ENCODE measurements at places on chromosomes 13 and 19. TPM values are rescaled to one million over a fixed set of nuclear protein-coding genes. Genes with fewer than 3 reads are reported as not detected.

Gene ARHGAP45
- total RNA-seq, result 0.13 TPM

Gene ZNF415
- 2.4 TPM for total RNA-seq

DNA sequence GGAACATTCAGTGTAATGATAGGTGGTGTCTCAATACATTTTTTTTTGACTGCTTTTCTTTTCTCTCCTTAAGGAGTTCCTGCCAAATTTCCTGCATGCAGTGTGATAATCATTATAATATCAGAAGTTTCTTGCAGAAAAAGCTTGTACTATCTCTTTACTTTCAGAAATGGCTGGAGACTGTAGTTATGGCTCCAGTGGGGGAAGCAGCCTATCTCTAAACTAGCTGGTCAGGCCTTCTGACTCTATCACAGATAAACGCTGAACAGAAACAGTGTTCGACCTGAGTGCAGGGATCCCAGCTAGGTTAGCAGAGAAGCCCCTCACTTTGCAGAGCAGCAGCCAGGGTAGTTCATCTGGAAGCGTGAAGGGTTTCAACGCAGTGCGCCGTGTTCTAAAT, 1.9 kb downstream of the CCNE1 start:
- no peak for DNase-seq

Gene IGFL3
- not detected for total RNA-seq

DNA sequence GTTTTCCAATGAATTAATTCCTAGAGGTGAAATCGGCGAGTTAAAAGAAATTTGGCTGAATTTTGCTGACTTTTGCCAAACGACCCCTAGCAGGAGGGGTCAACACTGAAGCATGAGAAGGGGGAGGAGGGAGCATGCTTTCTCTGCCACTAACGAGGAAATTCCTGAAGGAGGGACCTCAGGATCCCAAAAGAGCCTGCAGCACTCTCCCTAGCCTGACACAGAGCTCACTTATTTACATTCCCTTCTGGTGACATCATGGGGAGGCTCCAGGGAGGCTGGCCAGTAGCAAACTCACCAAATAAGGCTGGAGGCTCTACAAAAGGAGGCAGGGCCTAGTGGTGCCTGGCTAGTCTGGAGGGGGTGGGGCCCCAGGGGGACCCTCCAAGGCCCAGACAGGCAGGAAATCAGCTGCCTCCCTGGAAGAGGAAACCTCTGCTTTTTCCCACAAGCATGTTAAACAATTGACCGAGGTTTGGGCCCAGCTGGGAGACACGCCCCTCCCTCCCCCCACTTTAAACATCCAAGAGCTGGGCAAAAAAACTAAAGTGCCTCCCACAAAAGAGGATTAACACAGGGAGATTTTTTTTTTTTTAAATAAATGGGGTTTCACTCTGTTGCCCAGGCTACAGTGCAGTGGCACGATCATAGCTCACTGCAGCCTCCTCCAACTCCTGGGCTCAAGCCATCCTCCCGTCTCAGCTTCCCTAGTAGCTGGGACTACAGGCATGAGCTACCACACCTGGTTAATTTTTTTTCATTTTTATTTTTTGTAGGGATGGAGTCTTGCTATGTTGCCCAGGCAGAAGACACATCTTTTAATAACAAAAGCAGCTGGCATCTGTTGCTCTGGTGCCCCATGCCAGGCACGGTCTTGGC, 2.1 kb downstream of the DAPK3 start:
- peak; percentile 98 for DNase-seq

Measured in LHCN-M2 (cell line).